Activated CD8-positive, alpha-beta memory T cell treated with anti-CD3 and anti-CD28 coated beads, Interleukin-2, amount 50 U/mL, for 4 hours (primary cell): ENCODE measurements at places on chromosomes 7 and 10.

DNA sequence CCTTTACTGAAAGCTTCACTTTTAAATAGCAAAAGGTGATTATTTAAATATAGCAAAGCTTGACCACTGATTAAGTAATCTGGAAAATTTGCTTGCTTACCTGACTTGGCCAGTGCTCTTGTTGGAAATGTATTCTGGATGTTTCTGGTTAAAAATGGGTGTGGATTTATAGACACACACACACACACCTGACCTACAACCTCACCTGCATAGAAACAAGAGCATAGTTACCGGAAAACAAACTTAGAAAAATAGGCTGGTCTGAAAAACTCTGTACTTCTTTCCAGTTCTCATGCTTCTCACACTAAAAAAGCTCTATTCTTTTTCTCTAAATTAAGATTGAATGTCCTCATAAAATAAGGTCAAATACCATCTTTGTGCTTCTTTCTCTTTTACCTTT lies at the start of gene AGR3:
Gene AGR3, minus strand, starts transcription at position 140 of the 400 bp plus-strand sequence. CDS start 3,365 bp downstream, outside the sequence.
- DNase-seq: no peak

DNA sequence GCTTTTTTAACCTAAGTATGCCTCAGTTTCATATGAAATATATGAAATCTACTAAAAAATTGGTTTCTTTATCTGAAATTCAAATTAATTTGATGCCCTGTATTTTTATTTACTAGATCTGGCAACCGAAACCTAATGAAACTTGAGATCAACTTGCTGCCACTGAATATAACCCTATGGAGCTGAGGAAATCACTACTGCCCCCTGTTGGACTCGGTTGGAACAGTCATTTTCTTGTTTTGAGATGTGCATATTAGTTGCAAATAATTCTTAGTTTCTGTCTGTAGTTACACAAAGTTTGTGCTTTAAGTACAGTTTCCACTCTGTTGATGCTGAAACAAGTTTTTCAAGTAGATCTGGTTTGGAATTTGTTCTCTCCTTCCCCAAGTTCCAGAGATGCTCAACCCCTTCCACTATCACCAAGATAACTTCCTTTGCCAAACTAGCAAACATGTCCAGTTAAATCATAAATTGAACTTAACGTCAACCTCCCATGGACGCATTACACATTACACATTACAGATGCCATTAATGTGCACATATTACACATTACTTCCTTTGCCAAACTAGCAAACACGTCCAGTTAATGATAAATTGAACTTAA lies 22.2 kb upstream of the EXOC4 start:
- peak; percentile 33 for DNase-seq

- DNase-seq: no peak
Observed at GRCh38 chr7:47940088-47941013, 7.9 kb downstream of the PKD1L1 start.

DNA sequence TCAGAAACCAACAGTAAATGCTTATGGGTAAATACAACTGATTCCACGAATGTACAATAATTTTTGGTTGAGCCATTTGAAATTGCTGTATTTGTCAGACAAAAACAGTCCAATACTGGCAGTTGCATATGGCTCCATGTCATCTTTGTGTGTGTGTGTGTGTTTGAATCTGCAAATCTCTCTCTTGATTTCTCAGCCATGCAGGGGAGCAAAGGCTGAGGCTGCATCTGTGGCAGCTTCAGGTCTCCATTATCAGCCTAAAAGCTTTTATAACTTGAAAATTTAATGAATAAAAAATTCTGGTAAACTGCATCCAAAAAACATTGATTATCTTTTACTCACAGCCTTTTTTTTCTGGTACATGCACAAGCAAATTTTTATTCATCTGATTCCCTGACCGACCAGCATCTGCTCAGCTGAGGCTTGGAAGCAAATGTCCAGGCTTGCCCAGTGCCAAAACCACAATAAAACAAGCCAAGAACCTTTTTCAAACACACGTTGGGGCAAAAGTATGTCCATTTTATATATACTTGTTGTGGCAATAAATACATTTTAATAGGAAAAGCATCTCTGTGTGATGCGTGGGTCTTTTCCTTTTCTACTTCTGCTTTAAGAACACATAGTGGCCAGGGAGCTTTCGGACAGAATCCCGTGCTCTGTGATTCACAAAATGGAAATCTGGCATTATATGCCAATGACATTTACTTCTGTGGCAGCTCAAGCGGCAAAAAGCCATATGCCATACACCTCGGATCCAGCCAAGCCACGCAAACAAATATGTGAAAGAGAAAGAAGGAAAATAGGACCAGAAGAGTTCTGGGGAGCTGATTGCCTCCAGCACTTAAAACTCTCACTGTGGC lies 275.6 kb upstream of the AOAH start:
- no peak for DNase-seq

GRCh38 chr10:26689399-26689798 lies 8.1 kb upstream of the PDSS1 start:
- DNase-seq: no peak
